ENCODE measurements at places on chromosomes 2 and 18.

DNA sequence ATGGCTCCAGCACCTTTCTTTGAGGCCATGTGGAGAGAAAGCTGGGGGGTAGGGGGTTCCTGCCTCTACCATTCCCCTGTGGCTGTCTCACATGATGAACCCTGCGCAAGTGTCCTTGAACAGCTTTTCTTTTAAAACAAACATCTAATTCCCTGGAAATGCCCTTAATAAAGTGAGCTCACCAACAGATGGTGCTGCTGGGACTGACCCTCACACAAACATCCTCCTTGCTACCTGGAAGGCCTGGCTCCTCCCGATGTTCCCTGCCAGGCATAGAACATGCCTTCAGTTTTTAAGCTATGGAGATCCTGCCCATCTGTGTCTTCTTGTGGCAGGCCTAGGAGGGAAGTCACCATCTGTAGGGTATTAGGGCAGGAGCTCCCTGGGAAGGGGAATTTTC, 60.7 kb upstream of the GATA6 start:
- no peak for DNase-seq

DNA sequence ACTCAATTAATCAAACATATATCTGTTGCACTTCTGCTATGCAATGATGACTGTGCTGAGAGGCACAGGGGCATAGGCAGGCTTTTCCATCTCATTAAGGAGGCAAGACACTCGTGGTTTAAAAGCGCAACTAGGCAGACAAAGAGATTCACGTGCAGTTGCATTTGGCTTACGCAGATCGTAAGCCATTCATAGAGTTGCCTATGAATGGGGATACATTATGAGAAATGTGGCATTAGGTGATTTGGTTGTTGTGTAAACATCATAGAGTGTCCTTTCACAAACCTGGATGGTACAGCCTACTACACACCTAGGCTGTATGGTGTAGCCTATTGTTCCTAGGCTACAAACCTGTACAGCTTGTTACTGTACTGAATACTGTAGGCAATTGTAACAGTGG, 284.7 kb downstream of the DCC start:
- DNase-seq = no peak

DNA sequence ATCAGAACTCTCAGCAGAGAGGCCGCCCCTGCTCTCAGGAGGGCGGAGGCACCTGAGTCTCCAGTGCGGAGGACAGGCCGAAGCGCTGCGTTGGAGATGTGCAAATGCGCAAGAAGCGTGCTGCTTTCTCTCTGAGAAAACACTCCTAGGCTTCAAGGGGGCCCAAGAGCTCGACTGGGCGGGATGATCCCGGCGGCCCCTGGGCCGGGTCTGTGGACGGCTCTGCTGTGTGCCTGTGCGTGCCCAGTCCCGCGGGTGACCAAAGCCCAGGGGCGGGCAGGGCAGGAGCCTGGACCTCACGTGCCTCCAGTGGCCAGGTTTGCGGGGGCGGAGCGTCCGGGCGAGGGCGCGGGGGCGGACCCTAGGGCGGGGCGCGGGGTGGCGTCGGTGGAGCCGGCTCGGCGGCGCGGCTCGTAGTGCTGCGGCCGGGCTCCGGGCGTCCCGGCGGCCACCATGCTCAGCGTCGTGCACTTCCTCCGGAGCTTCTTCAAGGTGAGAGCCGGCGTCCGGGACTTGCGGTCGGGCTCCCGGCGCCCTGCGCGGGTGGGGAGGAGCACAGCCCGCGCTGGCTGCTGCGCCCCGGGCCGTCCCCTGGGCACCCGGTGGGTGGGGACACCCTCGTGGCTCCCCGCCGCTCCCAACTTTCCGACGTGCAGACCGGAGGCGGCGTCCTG, at the start of gene ARHGEF4:
Gene ARHGEF4, plus strand, starts transcription at position 414 of the 674 bp plus-strand sequence. Its CDS starts 40 bp downstream, at position 454.
- DNase-seq = peak; percentile 59

DNA sequence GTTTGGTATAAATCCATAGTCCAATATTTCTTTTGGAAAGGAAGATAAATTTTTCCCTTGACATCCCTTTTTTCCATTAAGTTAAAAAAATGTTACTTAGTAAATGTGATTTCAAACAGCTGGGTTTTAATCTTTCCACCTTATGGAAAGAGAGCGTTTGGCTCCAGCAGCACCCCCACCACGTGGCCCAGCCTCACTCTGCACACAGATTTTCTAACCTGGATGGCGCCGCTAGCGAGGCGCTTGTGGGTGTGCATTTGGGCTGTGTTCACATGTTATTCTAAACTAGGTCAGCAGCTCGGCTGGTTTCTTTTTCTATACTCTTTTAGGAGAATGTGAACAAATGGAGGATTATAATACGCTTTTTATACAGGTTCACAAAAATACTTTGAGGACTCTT, 218.0 kb downstream of the LDLRAD4 start:
- no peak for DNase-seq

- DNase-seq = no peak
Observed at GRCh38 chr2:10785260-10785659, 27.3 kb downstream of the PDIA6 start.

DNA sequence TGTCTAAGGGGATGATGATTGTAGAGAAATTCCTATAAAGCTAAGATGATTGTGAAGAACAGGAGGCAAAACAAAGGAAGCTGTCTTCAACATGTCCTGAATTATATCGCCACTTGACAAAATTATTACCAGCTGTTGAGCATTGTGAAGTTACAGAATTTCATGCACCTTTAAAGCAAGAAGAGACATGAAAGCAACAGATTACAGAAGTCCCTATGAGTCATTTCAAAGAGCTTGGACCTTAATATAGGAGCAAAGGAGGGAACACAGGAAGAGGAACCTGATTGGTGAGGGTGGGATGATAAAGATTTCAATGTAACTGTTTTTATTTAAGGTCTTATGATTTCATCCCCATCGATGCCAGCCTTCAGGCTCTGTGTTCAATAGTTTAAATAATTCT, 526.9 kb upstream of the HNMT start:
- DNase-seq = no peak

DNA sequence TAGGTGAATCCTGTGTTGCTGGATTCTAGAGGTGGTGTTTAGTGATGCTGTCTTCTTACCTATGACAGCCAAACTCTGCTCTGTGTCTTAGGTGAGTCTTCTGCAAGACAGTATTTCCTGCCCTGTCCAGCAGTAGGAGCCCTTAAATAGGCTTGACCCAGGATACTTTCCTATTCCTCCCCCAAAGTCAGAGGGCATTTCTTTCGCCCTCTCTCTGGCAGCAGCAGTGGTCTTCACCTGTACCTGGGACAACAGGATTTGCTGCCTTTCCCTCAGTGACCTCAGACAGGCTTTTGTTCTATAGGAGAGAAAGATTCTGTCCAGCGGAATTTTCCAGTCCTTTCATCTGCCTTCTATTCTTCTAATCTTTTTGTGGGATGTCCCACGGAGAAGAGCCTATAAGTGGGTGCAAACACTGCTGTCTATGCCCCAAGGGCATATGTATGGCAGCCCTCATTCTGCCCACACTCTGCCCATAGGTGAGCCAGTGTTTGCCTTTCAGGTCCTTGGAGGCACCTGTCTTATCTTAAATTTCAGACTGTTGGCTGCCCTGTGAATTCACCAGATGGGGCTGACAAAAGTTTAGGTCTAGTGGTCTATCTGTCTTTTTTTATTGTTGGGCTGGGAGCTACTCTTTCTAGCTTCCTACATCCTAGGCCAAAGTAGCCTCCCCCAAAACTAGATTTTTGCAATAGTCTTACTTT, 177.3 kb upstream of the SPOPL start:
- no peak for DNase-seq

GRCh38 chr2:44708661-44709000, 232.9 kb upstream of the SIX3 start:
- no peak for DNase-seq

- no peak for DNase-seq
Observed at GRCh38 chr2:9278439-9278838, 71.8 kb downstream of the ASAP2 start.

DNA sequence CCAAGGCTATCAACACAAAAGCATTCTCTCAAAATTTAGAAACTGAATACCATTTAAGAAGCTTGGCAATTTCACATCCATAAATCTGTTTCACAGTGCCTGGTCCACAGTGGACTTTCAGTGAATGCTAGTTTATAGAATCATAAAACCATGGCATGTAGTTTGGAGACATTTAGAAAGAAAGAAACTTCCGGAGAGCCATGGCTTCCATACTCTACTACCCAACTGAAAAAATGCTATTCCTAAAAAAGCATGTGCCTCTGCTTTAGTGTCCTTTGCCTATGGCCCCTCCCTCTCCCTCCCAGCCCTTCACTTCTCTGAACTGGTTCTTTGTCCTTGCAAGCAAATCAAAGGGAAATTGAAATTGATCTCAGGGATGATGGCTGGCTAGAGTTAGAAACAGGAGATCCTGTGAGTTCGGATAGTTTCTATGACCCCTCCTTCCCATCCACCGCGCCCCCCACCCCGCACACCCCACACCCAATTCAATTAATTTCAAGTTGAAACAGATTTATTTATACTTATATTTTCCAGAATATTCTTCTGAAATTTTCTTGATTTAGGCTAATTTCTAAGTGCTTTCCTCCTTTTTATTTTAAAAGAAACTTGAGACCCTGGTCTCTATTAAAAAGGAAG, 248.3 kb downstream of the TRIB2 start:
- no peak for DNase-seq

- no peak for DNase-seq
Observed at GRCh38 chr2:1995584-1995983, 251.3 kb upstream of the PXDN start.

DNA sequence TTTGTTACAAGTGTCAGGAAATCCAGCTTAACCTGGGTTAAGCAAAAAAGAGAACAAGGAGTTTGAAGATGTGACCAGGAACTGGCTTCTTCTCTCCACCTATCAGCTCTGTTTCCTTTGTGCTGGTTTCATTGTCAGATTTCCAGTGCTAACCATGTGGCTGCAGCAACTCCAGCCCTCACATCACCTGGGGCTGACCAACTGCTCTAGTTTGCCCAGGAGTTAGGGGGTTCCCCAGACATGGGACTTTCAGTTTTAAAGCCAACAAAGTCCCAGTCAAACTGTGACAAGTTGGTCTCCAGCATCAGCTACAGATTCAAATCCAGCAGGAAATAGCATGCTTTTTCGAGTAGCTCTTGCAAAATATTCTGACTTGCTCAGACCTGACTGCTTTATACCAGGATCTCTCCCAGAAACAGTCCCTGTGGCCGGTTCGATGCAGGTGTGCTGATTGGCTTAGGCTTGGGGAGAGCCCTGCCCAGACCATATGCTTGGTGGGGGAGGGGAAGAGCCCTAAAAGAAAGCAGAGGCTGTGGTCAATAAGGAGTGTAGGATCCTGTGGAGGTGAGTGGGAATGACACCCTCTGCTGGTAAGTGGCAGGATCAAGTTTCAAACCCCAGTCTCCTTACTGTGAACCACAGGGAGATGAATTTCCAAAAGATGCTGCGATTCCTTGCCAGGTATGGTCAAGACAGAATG, 49.5 kb downstream of the KCNE4 start:
- DNase-seq = no peak

DNA sequence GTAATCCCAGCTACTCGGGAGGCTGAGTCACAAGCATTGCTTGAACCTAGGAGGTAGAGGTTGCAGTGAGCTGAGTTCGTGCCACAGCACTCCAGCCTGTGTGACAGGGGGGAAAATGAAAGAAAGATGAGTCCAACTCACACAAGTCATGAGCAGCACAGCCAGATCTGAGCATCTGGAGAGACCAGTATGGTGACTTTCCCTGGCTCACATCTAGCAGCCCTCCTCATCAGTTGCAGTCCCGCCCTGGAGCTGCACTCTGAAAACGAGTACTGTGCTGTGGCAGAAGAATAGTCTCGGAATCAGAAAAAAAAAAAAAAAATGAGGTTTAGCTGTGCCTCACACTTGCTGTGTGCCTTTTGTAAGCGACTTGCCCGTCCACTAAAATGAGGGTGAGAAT, 74.4 kb upstream of the TRIB2 start:
- DNase-seq = no peak

GRCh38 chr2:163319006-163319405, 416.8 kb downstream of the FIGN start:
- no peak for DNase-seq

- no peak for DNase-seq
Observed at GRCh38 chr2:46340740-46341420, 43.7 kb downstream of the EPAS1 start.

- no peak for DNase-seq
Observed at GRCh38 chr18:23260926-23261590, 125.8 kb downstream of the CABLES1 start.

DNA sequence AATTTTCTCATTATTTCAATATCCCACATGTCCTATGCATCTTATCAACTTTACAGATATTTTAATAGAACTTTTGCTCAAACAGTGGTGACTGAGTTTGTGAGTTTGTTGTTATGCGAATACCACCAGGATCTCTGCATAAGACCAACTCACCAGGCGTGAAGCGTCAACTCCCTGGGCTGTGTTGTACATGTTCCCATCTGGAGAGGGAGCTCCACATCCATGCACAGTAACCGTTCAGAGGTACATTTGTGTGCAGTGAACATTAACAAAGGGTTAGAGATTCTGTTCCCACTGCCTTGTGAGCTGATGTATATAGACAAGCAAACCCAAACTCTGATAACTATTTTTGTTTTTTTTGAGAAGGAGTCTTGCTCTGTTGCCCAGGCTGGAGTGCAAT, 188.7 kb downstream of the MYT1L start:
- no peak for DNase-seq

GRCh38 chr2:38615237-38615636, 12.5 kb upstream of the HNRNPLL start:
- DNase-seq = no peak

DNA sequence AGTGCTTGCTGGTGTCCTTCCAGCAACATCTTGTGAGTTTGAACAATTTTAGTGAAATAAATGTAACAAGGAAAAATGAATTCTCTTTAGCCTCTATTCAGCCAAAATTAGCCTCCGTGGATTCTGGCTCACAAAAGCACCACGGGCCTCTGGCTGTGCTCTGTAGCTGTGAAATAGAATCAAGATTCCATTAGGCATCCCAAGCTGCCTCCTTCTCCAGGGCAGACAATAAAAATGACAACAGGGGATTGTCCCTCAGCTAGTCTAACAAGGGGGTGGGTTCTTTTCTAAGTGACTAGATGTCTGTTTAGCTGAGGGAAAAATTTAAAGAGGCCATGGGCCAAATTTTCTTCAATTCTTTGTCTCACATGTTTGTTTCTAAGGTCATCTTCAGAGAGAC, 254.7 kb upstream of the FIGN start:
- no peak for DNase-seq

DNA sequence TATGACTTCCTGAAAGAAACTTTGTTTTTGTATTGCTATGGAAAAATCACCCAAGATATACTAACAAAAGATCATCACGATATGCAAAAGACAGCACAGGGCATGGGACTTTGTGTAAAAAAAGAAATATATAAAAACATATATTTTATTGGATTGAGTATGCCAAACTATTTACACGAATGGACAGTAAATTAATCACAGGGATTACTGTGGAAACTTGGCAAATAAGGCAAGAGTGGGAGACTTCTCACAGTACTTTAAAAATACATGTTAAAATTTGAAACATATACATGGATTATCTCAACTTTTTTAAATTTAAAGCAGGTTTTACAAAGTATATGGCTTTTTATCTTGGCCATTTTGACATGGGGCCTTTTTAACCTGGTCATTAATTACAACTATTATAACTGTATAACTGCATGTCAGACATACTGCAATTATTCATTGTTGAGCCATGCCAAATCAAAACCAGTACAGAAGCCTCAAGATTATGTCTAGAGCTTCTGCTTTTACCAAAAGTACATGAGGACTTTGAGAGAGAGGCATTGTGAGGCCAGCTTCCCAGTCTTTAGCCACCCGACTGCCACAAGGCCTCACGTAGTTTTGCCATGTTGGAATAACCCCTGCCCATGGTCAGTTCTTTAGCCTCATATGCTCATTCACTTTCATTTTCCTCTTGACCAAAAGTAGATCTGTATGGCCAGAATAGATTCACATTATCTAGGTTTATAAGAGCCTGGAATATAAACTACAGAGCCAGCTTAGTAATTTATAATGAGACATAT, 419.8 kb downstream of the SETBP1 start:
- no peak for DNase-seq
